Right renal pelvis (tissue), 4 donors: ENCODE measurements at places on chromosomes 4 and X.

DNA sequence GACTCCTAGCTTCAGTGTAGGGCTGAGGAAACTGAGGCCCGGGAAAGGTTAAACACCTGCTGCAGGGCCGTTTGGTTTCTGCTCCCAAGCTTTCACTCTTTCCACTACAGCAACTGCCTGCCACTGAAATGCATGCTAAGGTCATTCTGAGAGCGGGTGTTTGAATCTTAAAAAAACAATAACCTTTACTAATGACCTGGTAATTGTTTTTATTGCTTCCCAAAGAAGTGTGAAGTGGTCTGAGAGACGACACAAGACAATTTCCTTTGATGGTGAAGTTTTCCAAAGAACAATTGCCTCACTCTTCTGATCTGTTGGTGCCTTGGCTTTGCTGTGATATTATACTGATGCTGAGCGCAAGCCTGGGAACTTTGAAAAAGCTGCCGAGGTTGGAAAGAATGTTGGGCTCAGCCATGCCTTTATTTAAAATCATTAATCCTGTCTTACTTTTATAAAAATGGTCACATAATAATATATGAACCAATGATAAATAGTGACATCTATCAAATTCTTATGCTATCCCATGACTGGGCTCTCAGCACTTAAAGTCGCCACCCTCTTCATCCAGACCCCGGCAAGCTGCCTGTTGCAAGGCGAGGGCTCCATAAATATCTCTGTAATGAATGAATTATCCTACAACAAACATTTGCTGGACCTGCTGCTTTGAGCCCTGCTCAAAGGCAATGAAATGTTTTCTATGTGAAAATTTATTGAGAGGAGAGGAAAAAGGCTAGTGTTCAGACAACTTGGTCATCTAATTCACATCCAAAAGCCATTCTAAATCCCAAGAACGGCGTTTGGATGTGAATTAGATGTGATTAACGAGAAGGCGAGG lies 67.8 kb upstream of the SOD3 start:
- DNase-seq, result no peak

DNA sequence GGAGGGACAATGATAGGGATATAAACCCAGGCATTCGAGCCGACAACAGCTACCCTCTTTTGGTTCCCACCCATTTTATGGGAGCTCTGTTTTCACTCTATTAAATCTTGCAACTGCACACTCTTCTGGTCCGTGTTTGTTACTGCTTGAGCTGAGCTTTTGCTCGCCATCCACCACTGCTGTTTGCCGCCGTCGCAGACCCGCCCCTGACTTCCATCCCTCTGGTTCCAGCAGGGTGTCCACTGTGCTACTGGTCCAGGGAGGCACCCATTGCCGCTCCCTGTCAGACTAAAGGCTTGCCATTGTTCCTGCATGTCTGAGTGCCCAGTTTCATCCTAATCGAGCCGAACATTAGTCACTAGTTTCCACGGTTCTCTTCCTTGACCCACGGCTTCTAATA lies 1170.5 kb upstream of the PABPC4L start:
- no peak for DNase-seq

DNA sequence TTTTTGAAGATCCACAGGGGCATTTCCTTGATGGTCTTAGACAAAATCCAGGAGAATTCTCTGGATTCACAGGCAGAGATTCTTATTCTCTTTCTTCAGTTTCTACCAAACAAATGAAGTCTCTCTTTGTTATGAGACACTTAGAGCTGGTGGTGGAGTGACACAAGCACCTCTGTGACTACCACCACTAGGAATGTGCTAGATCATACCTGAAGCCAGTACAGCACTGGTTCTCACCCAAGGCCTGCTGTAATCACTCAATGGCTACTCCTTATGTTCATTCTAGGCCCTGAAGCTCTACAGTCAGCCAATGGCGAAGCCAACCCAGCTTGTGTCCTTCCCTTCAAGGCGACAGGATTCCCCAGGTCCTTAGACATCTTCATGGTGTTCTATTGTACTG lies 482.3 kb downstream of the TRAM1L1 start:
- no peak for DNase-seq

DNA sequence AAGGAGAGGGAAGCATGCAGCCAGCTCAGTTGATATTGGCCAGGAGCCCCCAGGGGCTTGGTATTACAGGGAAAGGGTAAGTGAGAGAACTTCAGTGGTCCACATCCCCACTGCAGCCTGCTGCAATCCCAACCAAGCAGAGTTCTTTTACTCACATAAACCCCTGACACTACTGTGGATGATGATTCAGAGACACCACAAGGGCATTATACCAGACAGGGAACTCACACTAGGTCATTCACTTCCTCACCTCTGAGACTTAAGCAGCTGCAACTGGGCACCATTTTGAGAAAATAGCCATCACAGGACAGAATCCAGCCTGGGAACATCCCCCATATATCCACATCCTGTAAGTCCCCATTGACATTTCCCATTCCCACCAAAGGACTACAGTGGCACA lies 248.0 kb downstream of the INPP4B start:
- DNase-seq, result no peak
